ENCODE measurements at places on chromosomes 7 and 10.

GRCh38 chr10:49371967-49372366, 23.9 kb downstream of the DRGX start:
- no peak for DNase-seq

GRCh38 chr10:637771-638195, 51.7 kb downstream of the DIP2C start:
- no peak for DNase-seq

- DNase-seq: no peak
Observed at GRCh38 chr7:99460651-99461050, 5.3 kb downstream of the ATP5MF start.

GRCh38 chr7:121307021-121307574, 21.7 kb upstream of the WNT16 start:
- no peak for DNase-seq

DNA sequence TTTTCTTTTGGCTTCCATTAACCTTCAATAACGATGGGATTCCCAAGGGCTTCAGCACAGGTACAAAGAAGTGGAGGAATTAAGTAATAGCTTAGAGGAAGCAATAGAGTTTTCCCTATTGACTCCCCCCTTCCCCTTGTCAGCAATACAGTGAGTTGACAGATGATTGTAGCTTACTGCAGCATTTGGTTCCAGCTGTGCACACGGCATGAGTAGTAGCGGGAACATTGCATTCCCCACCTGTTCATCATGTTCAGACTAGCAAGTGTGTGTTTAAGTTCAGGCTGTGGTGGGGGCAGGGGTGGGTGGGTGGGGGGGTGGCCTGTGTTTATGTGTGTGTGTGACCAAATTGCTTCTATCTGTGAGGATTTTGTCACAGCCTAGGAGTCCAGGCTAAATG, 4.6 kb upstream of the ADRA2A start:
- DNase-seq: no peak

- no peak for DNase-seq
Observed at GRCh38 chr7:105673367-105674084, 92.2 kb upstream of the EFCAB10 start.

DNA sequence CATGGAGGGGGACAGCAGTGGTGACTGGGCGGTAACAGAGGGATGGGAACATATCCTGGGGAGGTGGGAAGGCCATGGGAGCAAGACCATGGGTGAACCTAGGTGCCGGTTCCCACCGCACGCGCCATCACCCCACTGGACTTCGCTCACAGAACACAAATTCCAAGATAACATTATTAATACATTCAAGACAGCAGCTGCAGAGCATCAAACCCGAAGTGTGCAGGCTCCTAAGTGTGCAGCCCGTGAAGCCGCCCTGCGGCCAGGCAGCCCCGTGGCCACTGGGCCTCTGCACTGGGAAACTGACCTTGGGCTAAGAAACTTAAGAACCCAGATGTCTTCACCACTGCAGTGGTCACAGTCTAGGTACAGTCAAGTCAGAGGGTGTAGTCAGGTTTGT, 42.8 kb upstream of the ZRANB1 start:
- no peak for DNase-seq

DNA sequence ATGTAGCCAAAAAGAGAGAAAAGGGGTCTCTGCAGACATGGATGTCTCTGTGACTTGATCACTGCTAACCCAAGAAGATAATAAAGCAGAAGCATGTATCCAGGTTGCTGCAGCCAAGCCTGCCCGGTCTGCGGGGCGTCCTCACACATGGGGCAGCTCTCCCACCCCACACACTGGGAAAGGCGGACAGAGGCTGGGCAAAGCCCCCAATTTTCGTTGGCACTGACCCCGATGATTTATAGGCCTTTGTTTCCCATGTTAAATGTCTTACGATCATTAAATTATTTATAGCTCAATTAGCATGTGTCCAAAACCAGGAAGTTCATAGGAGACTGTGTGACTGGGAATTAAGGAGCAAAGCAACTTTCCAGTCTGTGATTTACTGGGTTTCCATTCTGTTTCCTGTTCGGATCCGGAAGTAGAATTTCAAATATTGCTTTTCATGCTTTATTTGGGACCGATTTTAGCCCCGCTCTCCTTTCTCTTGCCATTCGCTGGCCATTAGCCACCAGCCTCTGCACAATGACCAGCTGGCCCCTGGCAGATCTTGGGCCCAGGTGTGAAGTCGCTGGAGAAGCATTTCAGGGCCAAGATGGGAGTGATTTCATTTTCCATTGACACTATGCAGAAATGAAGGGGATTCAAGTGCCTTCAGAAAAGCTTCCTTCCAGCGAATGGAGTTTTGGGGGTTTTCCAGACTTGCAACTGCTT, 91.6 kb downstream of the EGFR start:
- no peak for DNase-seq

DNA sequence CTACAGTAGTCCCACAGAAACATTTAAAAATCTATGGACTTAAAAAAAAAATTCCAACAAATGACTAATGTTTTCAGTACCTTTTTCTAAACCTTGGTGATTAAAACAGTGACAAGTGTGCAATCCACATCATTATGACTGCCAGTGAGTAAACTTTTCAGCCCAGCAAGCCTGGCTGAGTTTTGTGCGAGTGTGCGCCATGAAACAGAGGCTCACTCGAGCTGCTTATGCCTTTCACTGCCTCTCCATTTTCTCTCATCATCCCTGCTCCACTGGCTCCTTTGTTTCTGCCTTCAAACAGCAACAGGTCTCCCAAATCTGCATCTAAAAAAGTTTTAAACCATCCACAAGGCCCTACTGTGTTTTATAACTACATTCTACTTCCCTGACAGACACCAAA, 105.8 kb downstream of the USP6NL start:
- DNase-seq: no peak

DNA sequence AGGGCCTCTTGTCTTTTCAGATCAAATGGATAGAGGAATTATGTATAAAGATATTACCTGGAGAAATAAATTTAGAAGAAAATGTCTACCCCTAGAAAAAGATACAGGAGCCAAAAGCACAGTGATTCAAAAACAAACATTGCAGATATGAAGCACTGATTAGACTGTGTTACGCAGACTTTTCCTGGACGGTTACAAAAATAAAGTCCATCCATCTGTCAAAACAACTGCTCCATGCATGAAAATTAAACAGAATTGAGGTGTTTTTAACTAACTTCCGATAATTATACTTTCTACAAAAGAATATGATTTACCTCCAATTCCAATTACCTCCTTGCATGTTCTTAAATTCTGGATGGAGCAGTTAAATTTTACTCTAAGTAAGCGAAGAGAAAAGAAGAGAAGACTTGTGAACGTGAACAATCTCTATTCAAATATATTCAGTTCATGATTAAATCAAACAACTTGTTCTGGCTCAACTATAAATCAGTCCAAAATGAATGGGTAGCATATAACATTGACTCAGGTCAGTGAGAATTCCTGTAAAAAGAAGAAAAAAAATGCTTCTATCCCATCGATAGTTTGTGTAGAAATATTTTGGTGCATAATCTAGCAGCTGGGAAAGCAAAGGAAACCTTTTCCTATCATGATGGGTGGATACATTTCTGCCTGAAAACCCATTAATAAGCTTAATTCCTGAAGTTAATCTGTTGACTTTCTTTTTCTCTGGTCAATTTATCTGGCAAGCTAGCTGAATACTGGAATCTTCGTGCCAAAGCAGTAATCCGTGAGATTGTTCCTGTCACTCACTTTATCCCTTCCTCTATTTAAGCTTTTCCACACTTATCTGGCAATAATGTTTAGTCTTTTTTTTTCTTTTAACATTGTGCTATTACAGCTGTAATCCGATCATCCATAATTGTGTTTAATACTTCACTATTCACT, 80.4 kb downstream of the SEMA3A start:
- no peak for DNase-seq

GRCh38 chr10:84117686-84118394, 21.5 kb upstream of the GHITM start:
- DNase-seq: no peak

- DNase-seq: no peak
Observed at GRCh38 chr10:128927497-128928161, 539.4 kb upstream of the MGMT start.

DNA sequence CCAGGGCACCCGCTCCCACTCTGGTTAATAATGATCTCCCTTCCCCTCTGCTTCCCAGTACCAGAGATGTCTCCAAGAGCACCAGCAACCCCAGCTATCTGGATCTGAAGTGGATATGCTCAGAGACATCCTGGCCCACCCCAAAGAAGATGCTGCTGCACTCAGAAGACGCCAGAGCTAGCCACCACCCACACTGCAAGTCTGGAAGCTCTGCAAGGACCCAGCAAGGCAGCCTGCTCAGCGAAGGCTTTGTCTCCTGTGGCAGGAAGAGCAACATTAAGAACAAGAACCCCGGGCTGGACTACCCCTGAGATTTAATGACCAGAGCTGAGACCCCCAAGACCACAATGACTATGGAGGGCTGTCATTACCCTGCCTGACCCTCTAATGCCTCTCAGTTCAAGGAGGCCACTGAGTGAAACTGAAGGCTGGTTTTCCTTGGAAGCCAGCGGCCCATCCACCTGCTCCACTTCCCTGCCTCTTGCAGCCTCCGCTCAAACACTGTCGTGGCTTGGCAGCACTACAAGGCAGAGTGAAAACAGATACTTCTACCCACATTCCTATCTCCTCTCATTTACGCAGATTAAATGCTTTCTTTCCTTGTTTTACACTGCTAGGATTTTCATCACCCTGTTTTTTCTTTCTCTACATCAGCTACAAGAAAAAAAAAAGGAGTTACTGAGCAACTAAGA, 202.2 kb downstream of the SNX10 start:
- DNase-seq: no peak

DNA sequence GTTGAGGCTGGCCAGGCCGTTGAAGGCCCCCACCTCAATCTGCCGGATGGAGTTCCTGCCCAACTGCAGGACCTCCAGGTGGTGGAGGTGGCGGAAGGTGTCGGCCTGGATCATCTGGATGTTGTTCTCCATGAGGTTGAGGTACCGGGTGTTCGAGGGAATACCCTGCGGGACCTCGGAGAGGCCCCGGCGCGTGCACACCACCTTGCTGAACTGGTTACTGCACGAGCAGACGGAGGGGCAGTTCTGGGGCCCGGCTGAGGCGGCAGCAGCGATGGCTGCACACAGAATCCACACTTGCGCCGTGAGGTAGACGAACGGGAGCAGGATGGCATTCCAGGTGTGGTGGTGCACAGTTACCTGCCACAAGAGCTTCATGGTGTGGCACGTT, 979 bp downstream of the LRRC4 start:
- DNase-seq: no peak

- no peak for DNase-seq
Observed at GRCh38 chr10:97875391-97875790, 25.7 kb downstream of the GOLGA7B start.

- no peak for DNase-seq
Observed at GRCh38 chr7:156031679-156032478, 219.6 kb upstream of the SHH start.

GRCh38 chr7:53431901-53432300, 396.5 kb downstream of the POM121L12 start:
- DNase-seq: no peak

DNA sequence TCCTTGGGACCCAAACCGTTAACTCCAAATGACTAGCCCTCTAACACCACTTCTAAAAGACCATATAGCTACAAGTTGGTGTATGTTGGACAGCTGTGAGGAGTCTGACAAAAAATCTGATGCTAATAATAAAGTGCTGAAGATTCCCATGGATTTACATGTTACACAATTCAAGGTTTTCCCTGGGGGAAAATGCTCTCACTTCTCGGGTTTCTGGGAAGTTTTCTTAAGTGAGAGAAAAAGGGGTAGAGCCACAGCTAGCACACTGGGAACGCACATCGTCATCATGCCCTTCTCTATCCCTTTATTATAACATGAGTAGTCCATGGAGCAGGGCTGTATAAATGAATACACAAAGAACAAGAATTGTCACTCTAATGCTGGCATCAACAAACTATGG, 162.1 kb downstream of the CHCHD3 start:
- no peak for DNase-seq

DNA sequence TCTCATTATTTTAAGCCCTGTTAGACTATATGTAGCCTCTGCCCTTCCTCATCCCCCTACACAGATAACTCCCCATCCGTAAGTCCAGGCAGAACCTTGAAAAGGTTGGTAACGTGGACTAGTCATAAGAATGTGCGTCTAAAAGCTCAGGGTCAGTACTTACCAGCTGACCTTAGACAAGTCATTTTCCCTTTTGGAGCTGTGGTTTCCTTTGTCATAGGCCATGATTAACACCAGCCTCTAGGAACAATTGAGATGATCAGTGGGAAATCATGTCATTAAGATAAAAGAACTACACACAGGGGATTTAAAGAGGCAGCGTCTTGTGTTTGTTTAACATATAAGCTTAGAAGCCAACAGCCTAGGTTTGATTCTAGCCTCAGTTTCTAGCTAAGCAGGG, 6.9 kb upstream of the UNC5B start:
- DNase-seq: no peak

DNA sequence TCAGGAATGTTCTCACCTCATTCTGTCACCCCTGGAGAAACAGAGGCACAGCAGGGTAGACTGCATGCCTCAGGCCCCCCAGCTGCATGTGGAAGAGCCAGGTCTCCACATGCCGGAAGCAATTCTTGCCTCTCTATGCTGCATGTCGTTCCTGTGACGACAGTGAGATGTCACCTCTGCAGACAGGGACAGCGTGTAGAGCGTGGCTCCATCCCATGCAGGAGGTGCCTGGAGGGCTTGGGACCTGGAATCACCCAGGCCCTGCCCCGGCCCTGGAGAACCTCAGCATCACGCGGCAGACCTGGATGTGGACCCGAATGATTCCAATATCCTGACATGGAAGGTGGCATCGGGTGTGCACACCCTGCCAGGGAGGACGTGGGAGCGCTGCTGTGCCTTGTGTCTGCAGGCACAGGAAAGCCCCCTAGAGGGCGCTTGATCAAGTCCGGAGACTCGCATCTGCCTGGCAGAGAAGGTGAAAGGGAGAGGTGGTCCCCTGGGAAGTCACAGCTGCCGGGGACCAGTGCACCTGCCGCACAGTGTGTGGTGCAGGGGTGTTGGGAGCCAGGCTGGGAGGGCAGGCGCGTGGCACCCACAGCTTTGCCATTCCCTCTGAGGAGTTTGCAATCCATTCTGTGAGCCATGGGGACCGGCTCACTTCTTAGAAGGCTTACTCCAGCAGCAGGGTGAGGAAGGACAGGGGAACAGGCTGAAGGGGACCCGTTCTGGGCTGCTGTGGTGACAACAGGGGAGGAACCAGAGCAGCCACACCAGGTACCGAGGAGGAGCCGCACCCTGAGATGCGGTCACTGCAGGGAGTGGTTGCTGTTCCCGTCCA, 45.3 kb upstream of the EN2 start:
- no peak for DNase-seq

- no peak for DNase-seq
Observed at GRCh38 chr7:122556873-122557542, 141.9 kb downstream of the RNF133 start.
